ENCODE measurements at places on chromosomes 7 and 10.

DNA sequence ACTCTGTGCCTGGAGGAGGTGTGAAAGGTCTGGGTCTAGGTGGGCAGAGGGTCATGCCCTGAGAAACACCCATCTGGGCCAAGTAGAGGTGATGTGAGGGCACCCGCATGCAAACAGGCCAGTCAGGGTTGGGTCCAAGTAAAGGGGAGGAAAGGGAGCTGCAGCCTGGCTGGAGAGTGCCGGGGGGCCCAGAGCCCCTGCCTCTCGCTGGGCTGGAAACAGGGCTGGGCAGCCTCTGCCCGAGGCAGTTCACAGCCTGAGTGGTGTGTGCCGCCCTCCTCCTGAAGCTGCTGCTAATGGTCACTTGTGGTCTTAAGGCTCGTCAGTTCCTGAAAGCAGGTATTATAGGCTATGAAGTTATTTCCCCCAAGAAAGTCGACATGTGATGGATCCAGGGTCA is 7.3 kb downstream of the CYP2E1 start:
- no peak for DNase-seq

- DNase-seq, result no peak
Measured at GRCh38 chr7:25118048-25118753, 6.9 kb downstream of the CYCS start.

- no peak for DNase-seq
Measured at GRCh38 chr7:157210682-157211081, 72.0 kb downstream of the UBE3C start.

GRCh38 chr7:13797545-13797944 is 191.9 kb downstream of the ETV1 start:
- no peak for DNase-seq

GRCh38 chr10:88901206-88901983 is 21.4 kb downstream of the STAMBPL1 start:
- no peak for DNase-seq

DNA sequence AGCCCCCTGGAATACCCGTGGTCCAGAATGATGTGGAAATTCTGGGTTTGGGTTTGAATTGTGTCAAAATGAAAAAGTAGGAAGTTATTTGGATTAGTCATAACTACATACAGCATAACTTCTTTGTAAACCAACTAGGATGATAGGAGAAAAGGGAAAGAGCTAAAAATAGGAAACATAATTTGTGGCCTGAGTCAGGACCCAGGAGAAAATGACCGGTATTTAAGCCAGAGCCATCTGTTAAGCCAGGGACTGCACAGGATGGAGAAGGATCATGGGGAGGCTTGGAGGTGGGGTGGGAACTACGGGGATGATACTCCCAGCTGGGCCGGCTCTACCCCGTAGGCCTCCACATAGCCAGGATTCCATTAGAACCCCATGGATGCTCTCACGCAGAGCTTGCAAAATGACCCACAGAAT is 98.6 kb downstream of the MYOF start:
- DNase-seq, result no peak

- DNase-seq, result no peak
Measured at GRCh38 chr7:100687751-100688300, 6.2 kb downstream of the GIGYF1 start.

DNA sequence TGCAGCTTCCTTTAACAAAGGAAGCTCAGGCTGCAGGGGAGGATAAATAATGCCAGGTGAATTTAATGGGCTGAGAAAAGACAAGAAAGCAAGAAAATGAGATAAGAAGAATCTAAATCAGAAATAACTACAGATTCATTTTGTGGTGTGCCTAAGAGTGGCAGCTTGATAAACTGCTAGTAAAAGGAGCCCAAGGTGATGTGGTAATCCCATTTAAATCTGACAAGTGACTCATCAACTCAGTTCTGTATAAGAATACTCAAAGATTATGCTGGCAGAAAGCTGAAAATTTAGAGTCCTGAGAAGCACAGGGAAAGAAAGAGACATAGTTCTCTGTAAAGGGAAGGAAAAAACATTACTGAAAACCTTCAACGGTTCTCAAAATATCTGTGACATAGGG is 109.4 kb upstream of the PDE1C start:
- no peak for DNase-seq

GRCh38 chr7:31007634-31008033 is 43.9 kb downstream of the GHRHR start:
- no peak for DNase-seq

DNA sequence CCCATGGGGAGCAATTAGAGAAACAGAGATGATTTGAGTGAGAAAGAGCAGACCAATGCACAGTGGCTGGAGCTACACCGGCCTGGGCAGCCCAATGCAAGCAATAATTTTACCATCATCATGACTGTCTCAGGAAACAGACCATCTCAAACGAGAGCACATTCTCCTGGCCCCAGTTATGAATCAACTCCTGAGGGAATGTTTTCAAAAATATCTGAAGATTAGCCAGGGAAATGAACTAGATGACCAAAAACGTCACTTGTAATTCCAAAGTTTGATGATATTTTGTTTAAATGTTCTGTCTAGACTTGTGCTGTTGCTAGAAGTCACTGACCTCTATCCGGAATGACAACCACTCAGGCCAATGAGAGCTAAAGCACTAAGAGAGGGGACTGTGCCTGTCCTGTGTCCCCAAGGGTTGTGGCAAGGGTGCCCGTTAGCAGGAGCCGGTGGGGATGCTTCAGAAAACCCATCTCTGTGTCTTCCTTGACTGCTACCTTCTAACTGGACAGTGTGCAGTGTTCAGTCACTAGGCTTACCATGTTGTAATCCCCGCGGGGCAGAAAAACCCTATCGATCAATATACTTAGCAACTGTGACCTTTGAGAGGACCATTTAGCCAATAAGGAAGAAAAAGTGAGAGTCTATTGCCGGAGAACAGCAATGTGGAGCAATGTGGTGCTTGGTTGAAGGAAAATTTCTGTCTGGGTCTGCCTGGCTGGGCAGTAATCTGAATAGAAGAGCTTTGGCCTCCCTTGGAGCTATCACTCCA is 202.4 kb downstream of the ADAM12 start:
- DNase-seq, result no peak

GRCh38 chr10:16770670-16771069 is 46.6 kb downstream of the RSU1 start:
- DNase-seq, result no peak

GRCh38 chr10:44976352-44977198 is 2.0 kb downstream of the DEPP1 start:
- DNase-seq, result no peak
